ENCODE measurements at places on chromosomes 4 and X.

GRCh38 chrX:29382811-29383210 lies 795.6 kb downstream of the IL1RAPL1 start:
- DNase-seq, result no peak

DNA sequence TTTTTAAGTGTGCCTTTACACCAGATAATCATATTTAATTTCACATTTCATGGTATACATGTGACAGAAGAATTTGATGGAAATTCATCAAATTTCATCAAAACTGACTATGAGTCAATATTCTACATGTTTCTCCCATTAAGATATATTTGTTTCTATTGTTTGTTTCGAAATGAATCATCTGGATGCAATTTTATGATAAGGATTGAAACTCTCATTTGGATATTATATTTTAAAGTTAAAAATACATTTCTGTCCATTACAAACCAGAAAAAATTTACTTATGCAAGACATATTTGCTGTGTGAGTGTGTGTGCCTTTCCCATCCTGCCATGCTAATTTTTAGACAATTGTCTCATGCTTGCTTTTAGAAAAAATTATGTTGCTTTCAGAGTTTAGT lies 52.2 kb downstream of the SULT1B1 start:
- DNase-seq, result no peak

- no peak for DNase-seq
Observed at GRCh38 chrX:12002876-12003275, 135.4 kb upstream of the FRMPD4 start.

GRCh38 chrX:3697701-3698279 lies 15.7 kb downstream of the PRKX start:
- DNase-seq, result peak; percentile 81

DNA sequence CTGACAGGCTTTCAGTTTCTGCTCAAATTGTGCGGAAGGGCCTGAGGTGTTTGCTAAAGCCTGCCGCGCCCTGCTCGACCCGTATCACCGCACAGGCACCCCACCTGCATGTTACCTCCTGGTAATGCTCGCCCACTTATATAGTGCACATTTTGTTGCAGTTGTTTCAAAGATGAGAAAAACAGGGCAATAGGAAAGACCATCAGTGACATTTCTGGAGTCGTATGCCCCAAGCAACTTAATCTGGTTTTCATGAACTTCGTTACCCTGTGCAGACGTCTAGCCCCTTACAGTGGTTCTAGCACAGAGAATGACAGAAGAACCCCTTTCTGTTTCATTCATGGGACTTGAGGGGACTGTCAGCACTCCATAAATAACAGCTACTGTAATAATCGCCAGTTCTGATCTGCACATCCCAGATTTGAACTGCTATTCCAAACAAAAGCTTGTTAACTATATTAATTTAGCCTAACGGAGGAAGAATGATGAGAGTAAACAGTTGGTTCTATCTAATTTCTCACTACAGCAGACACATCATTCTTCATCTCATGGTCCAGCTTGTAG lies 940 bp upstream of the DCTD start:
- no peak for DNase-seq

- no peak for DNase-seq
Observed at GRCh38 chrX:106702636-106703035, 23.9 kb upstream of the RNF128 start.

DNA sequence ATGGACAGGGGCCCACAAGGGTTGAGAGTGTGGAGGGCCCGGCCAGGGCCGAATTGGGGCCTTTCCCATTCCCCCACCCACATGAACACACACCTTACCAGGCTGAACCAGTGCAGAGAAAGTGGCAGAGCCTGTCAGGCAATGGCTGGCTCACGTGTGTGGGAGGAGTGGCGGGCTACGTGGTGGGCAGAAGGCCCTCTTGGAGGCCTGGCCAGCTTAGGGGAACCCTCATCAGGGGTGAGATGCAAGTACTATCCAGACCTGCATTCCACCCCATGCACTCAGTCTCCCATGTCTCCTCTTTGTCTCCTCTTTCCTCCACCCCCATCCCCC lies 965 bp downstream of the TCEAL4 start:
- DNase-seq, result peak; percentile 4

DNA sequence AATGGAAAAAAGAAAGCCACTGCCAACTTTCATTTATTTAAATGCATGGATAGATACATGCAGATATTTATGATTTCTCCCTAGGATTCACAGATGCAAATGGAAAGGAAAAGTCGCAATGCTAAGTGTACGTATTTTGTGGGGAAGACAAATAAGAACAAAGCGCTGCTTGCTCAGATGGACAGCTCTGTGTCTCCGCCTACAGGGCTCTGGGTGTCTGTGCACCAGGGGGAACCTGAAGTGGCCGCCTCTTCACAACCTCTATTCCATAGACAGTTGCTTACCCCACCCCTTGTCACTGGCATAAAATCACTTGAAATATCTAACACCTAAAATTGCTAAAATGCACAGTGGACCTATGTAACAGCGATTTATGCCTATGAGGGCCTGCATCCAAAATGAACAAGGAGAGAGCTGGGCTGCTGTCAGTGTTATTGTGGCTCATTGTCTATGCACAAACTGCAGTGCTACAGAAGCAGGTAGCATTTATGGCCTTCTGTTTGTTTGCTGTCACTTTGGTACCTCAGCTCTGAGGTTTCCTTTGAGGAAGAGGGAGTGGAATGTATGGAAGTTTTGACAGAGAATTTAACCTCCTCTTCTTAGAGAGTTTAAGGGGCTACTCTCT lies 58.6 kb upstream of the PAGE1 start:
- DNase-seq, result peak; percentile 32

DNA sequence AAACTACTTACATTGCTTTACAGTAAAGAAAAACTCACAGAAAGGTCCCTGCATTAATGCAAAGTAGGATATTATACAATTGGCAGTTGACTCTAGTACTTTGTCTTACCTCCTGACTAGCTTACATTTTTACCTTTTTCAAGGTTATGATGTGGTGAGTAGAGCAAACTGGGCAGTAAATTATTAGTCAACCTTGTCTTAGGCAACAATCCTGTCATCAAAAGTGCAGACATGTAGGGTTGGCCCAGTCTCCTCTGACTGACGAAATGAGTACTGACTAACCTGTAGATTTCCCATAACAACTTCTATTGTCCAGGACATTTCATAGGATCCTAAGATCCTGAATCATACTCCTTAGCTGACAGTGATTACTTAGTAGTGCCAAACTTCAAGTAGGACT lies 142.0 kb upstream of the NUDT6 start:
- no peak for DNase-seq

DNA sequence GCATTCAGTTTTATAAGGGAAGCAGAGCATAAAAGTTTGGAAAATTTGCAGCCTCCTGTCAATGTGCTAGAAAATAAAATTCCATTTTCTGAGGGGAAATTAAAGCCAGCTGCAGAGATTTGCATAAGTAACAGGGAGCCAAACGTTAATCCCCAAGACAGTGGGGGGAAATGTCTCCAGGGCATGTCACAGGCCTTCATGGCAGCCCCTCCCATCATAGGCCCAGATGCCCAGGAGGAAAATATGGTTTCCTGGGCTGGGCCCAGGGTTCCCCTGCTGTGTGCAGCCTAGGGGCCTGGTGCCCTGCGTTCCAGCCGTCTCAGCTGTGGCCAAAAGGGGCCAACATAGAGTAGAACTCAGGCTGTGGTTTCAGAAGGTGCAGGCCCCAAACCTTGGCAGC lies 9.3 kb downstream of the RNF4 start:
- no peak for DNase-seq

DNA sequence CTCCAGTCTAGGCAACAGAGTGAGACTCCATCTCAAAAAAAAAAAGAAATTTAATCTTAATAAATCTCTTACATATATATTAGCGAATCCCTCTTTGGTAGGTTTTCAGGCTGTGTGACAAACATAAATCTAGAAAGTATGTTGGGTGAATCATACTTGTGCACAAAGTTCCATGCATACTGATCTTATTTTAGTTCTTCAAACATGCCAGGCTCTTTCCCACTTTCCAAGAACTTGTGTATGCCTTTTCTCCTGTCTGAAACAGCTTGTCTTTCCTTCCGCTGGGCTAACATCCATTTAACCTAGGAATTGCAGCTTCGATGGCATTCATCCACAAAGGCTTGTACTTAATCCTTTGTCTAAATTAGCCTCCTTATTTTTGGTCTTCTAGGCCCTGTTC lies 156.6 kb upstream of the CASK start:
- DNase-seq, result no peak

- no peak for DNase-seq
Observed at GRCh38 chr4:1136048-1136447, 22.7 kb upstream of the RNF212 start.
